ENCODE measurements at places on chromosomes 13 and 19.

DNA sequence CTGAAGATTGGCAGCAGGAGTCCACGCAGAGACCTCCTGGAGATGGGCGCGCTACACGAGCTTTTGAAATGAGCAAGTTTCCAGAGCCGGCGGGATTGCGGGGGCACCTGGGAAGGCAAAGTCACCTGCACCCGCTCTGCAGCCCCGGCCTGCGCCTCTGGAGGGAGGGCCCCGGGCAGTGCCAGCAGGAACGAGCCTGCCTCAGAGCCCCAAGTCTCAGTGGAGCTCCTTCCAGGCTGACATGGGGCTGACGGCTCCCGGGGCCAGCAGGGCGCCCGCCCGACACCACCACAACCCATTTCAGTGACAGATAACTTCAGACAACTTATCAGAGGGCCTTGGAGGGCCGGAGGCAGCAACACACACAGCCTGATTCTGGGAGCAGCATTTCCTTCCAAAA is 45.0 kb downstream of the RASA3 start:
- DNase-seq, result peak; percentile 39

- DNase-seq, result no peak
Measured at GRCh38 chr13:45361596-45362206, 20.7 kb upstream of the TPT1 start.

DNA sequence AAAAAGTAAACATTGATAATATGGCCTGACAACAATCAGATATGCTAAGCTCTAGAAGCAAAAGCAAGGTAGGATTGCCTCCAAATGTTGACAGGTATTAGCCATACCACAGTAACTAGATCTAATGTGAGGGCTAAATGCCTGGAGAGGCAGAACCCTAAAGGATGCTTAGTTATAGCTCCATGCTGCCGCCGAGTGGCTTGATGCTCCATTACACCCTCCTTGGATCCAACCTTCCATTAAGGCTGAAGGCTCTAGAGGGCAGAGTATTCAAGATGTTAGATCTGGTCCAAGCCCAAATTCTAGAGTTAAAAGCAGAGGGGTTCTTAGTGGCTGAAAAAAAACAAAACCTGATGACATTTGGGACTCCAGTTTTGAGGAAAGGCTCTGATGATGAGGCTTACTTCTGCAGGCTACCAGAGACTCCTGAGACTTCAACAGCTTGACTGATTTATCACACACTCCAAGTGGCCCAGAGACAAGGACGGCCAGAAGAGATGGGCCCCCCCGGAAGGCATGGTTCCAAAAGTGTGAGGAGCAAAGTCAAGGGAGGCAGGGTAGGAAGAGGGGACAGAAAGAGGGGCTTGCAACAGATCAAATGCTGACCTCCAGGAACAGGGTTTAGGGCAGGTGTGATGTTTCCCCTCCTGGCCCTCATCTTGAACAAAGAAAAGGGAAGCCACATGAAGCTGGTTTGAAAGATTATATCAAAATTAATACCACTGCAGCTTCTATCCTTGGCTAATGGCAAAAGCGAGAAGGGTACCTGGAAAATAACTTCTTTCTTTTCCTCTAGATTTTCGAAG is 21.9 kb upstream of the CPB2 start:
- DNase-seq, result peak; percentile 83

DNA sequence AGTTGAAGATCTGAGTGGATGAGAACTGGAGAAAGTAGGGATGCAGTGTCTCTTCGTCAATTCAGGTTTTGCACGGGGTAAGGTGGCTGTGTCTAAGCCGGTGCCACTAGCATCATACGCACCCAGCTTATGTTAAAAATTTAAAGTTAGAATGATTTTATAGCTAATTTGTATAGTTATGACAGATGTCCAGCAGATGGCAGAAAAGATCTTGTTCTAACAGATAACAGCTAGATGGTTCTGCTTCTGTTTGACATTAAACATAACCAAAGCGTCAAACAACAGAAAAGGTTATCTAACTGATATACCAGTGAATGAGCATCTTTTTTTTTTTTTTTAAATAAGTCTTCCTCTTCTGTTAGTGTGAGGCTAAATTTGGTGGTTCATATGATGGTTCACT is 18.8 kb upstream of the EDDM13 start:
- DNase-seq, result no peak

DNA sequence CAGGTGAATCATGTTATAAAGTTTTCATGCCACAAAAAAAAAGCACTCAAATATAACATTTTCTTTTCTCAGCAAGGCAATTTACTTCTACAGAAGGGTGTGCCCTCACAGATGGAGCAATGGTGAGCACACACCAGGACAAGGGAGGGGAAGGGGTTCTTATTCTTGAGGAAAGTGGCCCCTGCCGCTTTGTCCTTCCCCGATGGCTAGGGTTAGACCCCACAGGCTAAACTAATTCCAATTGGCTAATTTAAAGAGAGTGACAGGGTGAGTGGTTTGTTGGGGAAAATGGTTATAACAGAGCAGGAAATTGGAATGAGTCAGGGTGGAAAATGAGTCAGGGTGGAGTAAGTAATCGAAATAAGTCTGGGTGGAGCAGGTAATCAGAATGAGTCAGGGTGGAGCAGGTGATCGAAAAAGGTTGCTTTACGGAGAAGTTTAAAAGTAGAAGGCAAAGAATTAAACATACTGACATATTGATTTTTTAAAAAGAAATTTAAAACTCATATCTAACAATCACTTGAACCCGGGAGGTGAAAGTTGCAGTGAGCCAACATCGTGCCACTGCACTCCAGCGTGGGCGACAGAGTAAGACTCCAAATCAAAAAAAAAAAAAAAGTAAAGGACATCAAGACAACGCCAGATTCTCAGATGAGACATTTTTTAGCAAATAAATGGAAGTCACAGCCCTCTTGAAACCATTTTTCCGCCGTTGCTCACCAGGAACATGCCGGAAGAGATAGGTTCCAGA is 813 bp downstream of the ZNF562 start:
- DNase-seq, result no peak

- peak; percentile 54 for DNase-seq
Measured at GRCh38 chr19:37905946-37906868, at the start of gene WDR87. Gene WDR87, minus strand, starts transcription at chr19:37906594. Its CDS starts 8,355 bp downstream, at chr19:37898239.

- no peak for DNase-seq
Measured at GRCh38 chr19:38655148-38655824, 7.8 kb downstream of the ACTN4 start.

DNA sequence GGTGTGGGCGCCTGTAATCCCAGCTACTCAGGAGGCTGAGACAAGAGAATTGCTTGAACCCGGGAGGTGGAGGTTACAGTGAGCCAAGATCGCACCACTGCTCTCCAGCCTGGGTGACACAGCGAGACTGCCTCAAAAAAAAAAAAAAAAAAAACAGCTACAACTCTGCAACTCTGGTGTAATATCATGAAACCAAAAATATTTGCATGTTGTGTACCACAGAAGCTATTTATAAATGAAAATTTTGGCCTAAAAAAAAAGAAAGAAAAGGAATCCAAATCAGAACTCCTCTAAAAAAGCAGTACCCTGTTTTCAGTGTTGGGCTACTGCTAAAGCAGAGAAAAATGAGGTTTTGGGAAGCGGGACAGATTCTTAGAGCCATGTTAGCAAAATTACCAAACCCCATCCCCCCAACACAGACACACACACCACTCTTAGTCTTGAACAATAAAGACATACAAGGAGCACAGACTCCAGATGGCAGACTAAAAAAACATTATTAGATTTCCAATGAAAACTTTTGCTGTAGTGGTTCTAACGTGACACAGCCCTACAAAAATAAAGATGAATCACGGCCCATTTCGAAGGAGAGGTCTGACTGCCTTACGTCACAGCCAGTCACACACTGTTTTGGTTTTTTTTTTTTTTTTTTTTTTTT is 51.5 kb downstream of the INSR start:
- no peak for DNase-seq

DNA sequence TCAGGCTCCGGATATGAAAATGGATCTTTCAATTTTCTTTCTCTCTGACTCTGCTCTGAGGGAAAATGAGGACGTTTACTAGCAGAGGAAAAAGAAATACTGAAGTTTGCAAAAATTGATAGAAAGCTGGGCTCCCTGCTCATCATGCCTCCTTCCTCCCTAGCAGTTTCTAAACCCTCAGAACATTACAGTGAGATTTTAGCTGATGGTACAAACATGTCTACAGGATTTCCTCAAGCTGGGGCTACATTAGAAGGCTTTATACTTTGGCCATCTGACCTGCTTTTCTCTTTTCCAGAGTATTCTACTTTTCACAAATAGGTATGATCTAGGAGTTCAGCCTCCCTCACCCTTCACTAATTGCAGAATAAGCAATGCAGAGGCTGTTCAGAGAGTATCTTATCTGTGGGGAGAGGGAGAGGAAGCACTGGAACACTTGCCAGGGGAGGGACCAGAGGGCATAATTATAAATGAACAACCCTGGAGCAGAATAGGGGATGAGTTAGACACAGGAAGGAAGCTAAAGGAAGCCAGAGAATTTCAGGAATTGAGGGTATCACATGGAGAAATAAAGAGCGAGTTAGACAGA is 30.0 kb downstream of the CEACAM1 start:
- DNase-seq, result no peak

DNA sequence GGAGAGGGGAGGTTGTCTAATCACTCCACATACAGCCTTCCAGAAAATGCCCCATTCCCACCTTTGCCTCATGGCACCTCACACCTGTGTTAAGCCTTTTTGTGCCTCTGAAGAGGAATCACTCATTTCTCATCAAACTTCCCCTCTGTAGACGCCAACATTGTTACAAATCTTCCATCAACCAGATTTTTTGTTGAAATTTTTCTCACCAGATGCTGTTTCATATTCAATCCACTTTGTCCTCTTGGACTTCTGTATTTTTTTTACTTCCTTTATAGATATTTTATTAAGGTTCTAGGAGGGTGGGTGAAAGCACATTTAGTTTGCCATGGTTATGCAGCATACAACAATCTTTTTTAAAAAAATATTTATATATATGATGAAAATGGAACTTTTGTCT is 74.0 kb downstream of the RUBCNL start:
- no peak for DNase-seq

GRCh38 chr19:30165228-30165813 is 206.9 kb upstream of the ZNF536 start:
- no peak for DNase-seq

- DNase-seq, result no peak
Measured at GRCh38 chr19:29145756-29146155, 67.2 kb downstream of the UQCRFS1 start.

- DNase-seq, result no peak
Measured at GRCh38 chr13:100454876-100455275, 133.7 kb downstream of the GGACT start.

- no peak for DNase-seq
Measured at GRCh38 chr13:84994582-84994981, 804.6 kb downstream of the SLITRK6 start.

DNA sequence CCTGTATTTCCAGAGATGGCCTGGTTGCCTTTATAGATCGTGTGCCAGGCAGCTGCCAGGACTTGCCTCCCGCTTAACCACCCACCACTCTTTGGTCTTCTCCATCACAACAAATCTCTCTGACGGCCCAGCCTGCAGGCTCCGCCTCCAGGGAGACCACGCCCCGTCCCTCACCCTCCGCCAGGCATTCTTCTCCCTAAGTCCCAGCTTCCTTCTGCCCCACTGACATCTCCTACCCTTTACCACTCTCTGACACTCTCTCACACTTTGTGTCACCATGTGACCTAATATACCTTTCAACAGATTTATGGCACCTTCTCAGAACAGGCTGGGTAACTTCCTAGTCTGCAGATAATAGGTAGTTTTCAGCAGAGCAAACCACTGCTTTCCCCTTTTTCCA is 95.1 kb downstream of the CAB39L start:
- no peak for DNase-seq

DNA sequence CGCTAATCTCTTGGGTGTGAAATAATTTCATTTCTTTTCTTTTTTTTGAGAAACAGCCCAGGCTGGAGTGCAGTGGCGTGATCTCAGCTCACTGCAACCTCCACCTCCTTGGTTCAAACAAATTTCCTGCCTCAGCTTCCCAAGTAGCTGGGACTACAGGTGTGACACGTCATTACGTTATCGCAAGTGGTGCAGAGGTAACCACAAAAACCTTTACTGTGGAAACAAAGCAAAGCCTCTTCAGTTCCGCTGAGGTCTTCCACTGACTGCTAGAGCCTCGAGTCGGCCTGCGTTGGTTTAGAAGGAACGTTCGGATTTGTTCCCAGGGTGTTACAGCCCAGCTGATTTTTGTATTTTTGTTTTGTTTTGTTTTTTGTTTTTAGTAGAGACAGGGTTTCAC is 2.0 kb upstream of the ZNF784 start:
- no peak for DNase-seq

DNA sequence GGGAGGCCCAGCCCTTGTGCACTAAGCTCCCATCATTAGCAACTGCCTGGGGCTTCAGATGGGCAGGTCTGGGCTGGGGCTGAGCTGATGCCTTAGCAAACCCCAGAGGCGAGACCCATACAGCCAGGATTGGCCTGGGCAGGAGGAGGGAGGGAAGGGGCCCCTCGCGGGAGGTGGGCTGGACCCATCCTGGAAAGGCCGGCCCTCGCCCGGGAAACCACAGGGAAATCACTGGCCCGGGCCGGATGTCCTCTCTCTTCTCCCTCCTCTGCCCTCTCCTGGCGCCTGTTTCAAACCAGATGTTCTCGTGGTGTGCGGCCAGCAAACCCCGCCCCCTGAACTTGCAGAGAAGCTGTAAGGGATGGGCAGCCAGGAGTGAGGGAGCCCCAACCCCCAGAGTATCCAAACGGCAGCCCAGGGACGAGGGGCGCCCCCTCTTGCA is 43.1 kb downstream of the TMEM255B start:
- DNase-seq, result no peak

- no peak for DNase-seq
Measured at GRCh38 chr19:290372-291005, 714 bp downstream of the PLPP2 start.

DNA sequence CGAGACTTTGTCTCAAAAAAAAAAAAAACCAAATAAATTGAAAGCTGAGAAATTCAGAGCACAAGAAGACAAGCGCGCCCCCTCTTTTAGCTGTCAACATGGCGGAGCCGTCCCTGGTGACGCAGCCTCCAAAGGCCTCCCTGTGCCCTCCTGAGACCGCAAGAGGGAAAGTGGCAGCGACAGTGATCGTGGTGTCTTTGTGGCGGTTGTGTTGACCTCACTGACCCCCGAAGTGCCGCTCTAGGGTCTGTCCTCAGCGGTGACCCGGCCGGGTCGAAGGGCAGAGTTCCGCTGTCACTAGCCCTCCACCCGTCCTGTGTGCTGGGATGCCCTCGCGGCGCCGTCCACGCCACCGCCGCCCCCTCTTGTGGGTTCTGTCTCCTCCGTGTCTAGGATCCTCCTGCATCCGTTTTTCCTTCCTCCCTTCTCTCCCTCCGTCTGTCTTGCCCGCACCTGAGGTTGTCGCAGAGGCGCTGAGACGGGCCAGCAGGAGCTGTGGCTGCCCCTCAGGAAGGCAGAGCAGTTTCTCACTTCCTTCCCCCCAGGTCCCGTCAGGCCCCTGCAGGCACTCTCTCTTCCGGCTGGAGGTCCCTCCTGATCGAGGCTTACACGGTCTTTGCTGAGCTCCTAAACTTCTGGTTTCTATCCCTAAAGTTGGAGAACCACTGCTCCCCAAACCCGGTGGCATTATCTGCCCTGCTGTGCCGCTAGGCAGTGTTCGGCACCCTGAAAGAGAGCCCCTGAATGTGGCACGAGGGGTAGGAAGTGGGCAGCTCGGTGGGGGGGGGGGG is 7.2 kb downstream of the UHRF1 start:
- DNase-seq, result no peak

- DNase-seq, result no peak
Measured at GRCh38 chr13:97339988-97340749, 93.8 kb upstream of the RAP2A start.

Measured in left lobe of liver (tissue), 2 donors.